Activated T-helper 17 cell treated with anti-CD3 and anti-CD28 coated beads, Interleukin-2, amount 50 U/mL, for 72 hours (primary cell): ENCODE measurements at places on chromosomes 11 and 22.

DNA sequence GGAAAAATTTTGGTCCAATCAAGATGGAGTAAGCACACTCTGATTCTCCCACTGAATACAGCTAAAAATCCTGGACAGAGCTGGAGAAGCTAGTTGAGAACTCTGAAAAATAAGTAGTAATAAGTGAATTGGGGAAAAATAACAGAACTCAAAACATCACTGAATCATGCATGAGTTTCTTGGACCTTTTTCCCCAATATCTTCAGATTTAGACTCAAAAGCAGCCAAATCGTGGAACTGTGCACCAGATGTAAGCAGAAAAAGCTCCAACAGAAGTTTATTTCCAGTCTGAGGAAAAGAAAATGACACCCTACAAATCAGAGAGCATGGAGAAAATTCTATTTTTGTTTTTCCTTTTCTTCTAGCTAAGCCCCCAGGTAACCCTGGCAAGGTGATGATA lies 279.7 kb upstream of the CTSC start:
- no peak for ATAC-seq

DNA sequence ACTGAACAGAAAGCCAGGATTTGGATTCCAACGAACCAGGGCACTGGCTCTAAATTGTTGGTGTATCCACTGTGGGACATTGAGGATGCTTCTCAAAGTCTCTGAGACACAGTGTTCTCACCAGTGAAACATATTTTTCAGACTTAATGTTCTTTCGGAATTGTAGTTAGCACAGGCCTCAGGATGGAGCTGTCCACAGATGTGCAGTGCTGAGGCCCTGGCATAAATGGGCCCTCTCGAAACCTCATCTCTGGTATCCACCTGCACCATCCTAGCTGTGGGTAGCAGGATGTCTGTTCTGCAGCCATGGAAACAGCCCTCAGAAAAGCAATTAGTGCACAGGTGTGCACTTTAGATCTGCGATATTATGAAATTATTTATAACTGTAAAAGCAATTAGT lies 656.8 kb downstream of the TBC1D22A start:
- ATAC-seq = no peak

DNA sequence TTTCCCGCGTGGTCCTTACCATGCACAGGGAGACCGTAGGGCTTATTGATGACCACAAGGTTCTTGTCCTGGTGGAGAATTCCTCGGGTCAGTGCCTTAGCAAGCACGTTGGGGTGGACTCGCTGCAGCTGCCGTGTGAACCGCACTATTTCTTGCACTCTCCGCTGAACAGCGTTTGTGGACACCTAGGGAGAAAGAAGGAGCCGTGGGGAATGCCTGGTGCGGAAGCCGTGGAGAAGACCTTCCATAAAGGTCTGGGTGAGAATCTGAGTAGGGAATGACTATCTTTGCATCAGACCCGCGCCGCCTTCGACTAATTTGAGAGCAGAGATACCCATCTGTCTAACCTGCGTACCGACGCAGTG lies 597 bp downstream of the RPUSD4 start:
- no peak for ATAC-seq

DNA sequence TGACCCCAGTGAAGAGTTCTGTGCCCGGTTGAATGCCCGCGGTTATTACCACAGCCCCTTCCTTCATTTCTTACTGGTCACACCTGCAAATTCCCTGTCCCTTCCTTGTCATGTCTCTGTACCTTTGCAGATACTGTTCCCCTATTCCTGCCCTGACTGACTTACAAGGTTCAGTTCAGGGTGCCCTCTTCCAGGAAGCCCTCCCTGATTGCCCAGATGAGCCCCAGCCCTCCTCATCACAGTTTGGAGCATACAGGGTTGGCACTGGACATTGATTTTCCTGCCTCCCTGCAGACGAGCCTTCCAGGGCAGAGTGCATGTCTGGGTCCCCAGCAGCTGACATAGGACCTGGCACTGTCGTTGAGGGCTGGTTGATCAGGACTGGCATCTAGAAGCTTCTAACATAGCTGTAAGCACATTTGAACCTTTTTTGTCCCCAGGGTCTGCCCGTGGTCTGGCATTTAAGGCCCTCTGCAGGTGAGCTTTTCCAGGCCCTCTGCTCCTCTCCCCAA lies 70.4 kb upstream of the SHISAL1 start:
- ATAC-seq = no peak

DNA sequence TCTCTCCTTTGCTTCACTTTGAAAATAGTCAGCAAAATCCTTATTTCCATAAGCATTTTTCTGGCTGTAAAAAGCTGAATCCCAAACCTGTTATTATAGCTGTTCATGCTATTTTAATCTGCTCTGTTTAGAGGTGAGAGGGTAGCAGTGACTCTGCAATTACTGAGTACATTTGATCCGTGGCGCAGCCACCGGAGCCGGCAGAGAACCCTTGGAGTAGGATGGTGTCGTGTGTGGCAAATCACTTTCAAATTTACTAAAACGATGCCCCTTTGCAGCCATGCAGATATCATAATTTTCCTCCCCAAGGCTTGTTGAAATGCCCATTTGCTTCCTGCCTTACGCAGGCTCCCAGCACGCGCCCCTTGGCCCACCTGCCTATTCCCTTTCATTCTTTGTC lies 69.6 kb downstream of the ZBTB16 start:
- no peak for ATAC-seq

DNA sequence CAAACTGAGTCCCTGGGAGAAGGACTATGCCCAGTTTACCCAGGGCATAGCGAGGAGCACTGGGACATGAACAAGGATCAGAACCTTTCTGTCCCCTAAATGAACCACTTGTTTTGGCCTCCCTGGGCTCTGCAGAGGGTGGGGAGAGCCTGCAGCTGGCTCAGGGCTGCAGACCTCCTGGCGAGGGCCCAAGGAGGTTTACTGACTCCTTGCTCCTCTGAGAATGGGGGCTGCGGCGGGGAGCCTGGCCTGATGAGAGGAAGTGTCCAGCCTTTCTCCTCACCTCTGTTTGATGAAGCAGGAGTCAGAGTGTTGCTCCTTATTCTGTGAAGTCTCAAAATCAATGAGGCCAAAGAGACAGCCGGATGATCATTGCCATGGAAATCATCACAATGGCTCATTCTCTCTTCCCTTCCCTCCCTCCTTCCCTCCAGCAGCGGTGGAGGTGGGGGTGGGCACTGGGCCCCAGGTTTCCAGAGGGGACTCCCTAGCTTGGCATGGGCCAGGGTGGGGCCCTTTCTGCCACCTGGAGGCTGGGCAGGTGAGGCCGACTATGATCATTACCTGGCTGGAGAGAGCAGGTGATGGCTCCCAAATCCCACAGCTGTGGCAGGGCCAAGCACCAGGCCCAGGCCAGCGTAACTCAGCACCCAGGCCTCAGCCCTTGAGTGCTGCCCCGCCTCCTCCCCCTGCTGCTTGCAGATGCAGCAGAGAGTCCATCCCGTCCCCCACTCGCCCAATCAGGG lies 169.7 kb downstream of the CEP164 start:
- ATAC-seq = no peak

GRCh38 chr11:35272391-35272902 lies 133.5 kb downstream of the CD44 start:
- peak; percentile 87 for ATAC-seq

- ATAC-seq = no peak
Observed at GRCh38 chr22:29887358-29887757, 4.4 kb downstream of the MTMR3 start.

GRCh38 chr11:65102142-65103095 lies 6.4 kb downstream of the VPS51 start:
- ATAC-seq = no peak

- ATAC-seq = peak; percentile 14
Observed at GRCh38 chr11:13008625-13009475, at the start of gene RASSF10. Gene RASSF10 (plus strand): TSS chr11:13009316. CDS start chr11:13009577, 261 bp downstream.

- peak; percentile 43 for ATAC-seq
Observed at GRCh38 chr11:2945031-2945756, 16.0 kb upstream of the PHLDA2 start.

GRCh38 chr22:48782811-48783511 lies 1044.7 kb downstream of the BRD1 start:
- ATAC-seq = no peak

- no peak for ATAC-seq
Observed at GRCh38 chr11:31687861-31688260, 123.3 kb downstream of the PAX6 start.

DNA sequence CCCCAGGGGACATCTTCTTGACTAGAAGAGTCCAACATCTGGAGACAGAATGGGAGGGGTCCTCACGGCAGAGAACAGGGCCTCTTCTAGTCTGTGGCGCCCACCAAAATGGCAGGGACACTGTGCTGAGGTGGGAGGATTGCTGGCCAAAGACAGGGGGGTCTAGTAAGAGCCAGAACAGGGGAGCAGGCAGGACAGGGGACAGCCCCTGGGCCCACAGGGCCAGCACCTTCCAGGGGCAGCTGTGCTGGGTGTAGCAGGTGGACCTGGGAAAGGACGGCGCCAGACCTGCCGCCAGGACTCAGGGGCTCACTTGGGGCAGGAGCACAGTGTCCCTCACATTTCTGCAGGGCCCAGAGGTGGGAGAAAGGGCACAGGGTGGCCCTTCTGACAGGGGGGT lies 858 bp upstream of the APOBEC3A start:
- ATAC-seq = no peak

DNA sequence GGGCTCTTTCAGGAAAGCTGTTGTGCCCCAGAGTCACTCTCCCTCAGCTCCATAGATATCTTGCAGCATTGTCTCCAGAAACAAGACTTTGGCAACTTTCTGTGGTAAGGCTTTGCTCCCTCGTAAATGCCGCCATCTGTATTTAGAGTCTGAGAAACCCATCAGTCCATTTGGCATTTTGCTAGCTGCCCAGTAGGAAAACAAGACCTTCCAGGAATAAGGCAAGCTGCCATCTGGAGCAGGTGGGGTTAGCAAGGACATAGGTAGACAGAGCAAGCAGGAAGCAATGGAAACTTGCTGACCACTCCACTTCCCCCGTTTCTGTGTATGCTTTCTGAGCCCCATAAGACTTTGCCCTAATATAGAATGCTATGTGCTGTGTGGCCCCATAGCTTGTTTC lies 131.9 kb downstream of the SPATA19 start:
- no peak for ATAC-seq

DNA sequence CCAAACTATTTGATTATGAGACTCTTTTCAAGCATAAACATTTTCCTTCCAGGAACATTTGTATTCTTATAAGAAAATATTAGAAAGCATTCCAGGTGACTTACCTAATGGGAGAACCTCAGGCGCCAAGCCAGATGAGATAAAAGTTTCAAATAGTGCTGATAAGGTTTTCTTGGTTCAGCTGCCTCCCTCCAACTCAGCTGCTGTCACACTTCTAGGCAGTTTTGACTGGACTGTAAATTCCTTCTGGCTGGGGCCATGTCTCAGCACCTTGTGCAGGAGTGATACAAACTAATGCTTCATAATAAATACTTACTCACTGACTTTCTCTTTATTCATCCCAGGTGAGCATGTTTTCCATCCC lies 131.1 kb downstream of the MED15 start:
- no peak for ATAC-seq

- ATAC-seq = no peak
Observed at GRCh38 chr22:37358386-37358785, 68.9 kb downstream of the ELFN2 start.

DNA sequence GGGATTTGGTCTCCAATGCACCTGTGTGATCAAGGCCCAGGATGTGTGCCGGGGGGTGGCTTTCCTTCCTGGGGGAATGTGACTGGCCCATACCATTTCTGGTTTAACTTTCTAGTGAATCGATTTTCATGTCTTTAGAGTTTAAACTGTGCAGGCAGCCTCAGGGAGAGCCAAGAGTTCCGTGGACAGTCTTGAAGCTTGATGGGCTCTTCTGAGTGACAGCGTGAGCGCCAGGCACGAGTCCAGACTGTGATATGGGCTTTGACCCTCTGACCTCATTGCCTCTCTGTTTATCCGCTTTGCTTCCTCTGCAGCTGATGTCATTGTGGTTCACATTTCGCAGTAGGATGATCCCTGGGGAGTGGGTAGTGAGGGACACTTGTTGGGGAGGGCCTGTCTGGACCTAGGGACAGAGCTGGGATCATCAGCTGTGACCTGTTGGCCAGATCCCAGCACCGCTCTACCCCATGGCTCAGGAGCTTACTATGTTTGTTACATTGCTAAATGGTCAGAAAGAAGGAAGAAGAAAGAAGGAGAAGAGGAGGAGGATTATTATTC lies 80.6 kb upstream of the CLDN5 start:
- no peak for ATAC-seq

GRCh38 chr22:29300467-29300806 lies 6.0 kb upstream of the GAS2L1 start:
- ATAC-seq = no peak

GRCh38 chr11:20355221-20356219 lies 8.0 kb upstream of the HTATIP2 start:
- no peak for ATAC-seq

DNA sequence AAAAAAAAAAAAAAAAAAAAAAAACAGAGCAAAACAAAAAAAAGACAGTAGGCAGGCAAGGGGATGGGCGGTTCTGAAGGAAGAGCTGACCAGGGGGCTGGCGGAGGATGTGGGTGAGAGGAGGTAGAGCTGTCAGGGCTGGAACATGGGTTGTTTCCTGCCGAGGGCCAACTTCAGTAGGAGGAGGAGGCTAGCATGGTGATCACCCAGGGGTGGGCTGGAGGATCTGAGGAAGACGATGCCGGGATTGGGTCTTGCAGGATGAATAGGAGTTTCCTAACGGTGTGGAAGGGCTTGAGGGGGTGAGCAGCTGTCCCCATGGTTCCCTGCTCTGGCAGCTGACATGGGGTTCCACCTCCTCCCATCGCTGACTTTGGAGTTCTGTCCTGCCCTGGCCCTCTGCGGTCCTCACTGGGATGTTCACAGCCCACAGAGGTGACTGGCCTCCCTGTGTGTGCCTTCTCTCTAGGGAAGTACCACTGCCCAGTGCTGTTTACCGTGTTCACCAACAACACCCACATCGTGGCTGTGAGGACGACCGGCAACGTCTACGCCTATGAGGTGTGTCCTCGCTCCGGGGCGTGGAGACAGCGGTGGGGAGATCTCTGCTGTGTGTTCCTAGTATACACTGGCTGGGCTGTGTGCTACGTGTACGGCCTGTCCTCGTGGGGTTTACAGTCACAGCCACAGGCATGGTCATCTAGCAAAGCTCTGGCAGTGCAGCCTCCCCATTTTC lies 15.2 kb downstream of the PPIL2 start:
- ATAC-seq = no peak

- no peak for ATAC-seq
Observed at GRCh38 chr11:65132238-65132987, 1.9 kb downstream of the SYVN1 start.

DNA sequence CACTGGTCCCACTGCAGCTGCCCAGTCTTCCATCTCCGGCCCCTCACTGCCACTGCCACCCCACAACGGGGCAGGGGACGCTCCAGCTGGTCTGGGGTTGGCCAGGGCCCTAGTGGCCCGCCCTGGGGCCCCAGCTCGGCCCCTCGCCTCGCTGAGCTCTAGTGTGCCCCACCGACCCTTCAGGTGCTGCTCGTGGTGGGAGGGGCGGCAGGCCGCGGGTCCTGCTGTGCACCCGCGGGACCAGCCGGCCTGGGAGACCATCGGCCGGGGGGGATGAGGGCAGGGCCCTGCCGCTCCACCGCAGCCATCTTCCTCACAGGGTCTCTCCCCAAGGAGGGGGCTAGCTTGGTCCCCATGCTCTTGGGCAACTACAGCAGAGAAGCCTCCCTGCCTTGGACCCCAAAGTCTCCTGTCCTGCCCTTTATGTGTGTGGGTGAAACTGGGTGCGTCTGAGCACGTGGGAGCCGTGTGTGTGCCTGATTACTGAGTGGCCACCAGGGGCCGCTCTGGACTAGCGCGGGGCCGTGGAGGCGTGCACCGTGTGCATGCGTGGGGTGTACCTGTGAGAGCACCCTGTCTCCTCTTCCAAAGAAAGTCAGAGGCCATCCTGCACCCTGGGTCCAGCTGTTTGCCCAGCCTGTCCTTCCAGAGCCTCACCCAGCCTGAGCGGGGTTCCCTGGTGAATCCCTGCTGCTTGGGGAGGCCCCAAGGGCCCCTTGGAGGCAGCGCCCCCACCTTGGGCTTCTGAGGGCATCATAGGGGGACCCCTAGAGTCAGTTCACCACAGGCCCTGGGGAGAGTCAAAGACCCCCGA lies 6.0 kb upstream of the ACR start:
- ATAC-seq = peak; percentile 94
